ENCODE measurements at places on chromosomes 6 and 20.

DNA sequence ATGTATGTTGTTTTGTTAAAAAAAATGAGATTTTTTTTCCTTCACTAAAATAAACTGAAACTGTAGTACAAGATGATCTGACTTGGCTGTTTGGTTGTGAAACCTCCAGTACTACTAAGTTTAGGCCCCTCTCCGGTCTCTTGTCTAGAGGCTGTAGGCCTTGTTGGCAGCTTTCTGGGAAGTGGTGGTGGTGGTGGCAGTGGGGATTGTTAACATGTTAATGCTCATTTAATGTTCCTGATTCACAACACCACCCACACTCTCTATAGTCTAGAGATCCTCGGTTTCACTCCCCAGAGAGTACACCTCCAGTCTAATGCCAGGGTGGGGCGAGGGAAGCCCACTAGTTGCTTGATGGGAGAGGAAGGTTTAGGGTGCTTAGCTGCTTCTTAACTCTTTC lies 24.1 kb downstream of the STK4 start:
- no peak for DNase-seq

GRCh38 chr6:39051399-39052122 lies 3.0 kb downstream of the GLP1R start:
- DNase-seq, result no peak

- DNase-seq, result no peak
These were observed 209.4 kb upstream of the JAG1 start for GRCh38 chr20:10883166-10883565.

DNA sequence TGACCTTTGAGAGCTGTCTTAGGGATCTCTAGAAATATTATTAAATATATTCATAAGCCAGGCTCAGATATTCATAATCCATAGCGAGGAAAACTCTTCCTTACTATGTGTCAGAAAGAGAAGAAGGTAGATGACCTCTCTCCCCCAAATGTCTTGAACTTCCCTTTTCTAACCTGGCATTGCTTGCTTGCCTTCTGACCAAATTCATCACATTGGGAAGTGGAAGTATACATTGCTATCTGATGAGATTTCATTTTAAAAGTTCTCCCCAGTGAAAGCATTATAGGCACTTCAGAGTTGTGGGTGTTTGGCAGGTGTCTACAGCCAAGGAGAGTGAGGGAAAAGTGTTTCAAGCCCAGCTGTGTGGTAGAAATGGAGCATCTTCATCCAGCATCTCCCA lies 197.3 kb downstream of the ZFAND3 start:
- no peak for DNase-seq

GRCh38 chr20:33165416-33166055 lies 2.4 kb upstream of the BPIFA2 start:
- no peak for DNase-seq

- no peak for DNase-seq
These were observed 898.2 kb upstream of the MAP3K7 start for GRCh38 chr6:91485047-91485446.

- no peak for DNase-seq
These were observed 25.5 kb upstream of the DST start for GRCh38 chr6:56668158-56668557.

GRCh38 chr6:155123520-155123919 lies 128.4 kb downstream of the TIAM2 start:
- DNase-seq, result no peak

DNA sequence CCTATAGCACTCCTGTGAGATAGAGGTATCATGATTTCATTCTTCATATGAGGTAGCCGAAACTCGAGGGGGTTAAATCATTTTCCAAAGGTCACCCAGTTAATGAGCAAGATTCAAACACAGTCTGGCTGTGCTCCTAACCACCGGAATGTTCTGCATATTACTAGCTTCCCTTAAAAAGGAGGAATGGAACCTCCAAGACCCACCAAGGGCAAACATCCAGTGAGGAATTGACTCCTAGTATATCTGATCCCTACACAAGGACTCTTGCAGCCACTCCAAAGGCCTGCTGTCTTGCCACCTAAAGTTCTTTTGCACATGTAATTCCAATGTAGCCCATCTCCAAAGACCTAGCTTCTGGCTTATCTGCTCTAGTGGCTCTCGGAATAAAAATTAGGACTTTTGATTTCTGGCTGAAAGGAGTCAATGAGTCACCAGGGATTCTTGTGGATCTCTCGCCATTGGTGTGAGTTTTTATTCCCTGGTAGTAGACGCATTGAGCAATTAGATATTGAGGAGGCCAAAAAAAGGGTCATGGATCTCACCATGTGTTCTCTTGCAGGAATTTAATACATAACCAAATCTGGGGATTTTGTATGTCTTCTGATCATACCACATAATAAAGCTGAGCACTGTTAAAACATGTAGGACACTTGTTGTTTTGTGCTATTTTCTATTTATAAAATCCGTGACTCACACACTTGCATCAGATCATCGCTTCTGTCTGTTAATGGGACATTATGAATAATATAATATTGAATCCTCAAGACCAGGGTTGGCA lies 9.1 kb downstream of the BCAS1 start:
- DNase-seq, result no peak

DNA sequence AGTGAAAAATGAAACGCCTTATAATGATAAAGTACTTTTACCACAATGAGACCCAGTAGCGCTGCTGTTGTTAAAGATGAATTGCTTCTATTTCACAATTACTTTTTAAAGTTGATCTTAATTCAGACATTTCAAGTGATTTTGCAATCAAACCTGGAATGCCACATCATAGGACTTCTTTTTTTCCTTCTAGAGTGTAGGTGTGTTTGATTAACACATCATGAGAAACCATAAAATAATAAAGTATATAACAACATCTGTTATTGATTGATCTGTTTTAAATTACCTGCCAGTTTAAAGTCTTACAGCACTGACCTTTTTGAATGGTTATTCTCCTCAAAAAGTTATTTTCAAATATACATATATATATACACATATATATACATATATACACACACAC lies 38.6 kb downstream of the HEBP2 start:
- DNase-seq, result no peak

GRCh38 chr6:126738146-126738545 lies 380.3 kb upstream of the RSPO3 start:
- DNase-seq, result no peak

DNA sequence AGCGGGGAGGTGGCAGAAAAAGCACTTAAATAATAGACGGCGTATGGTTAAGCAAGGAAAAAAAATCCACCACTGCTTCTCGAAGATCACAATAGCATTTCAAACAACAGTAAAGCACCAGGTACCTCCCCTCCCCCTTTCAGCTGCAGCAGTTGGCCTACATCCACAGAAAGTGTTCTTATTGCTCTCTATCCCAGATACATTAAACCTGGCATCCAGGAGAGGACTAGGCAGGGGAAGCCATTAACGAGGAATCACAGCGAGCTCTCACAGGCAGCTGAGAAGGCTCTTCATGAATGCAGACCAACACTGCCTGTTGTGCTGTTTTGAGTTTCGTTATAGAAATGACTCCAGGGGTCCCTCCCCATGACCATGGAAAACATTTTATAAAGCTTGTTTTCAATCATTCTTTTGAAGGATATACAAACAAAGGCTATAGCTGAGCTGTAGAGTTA lies 11.8 kb downstream of the FYN start:
- DNase-seq, result no peak

DNA sequence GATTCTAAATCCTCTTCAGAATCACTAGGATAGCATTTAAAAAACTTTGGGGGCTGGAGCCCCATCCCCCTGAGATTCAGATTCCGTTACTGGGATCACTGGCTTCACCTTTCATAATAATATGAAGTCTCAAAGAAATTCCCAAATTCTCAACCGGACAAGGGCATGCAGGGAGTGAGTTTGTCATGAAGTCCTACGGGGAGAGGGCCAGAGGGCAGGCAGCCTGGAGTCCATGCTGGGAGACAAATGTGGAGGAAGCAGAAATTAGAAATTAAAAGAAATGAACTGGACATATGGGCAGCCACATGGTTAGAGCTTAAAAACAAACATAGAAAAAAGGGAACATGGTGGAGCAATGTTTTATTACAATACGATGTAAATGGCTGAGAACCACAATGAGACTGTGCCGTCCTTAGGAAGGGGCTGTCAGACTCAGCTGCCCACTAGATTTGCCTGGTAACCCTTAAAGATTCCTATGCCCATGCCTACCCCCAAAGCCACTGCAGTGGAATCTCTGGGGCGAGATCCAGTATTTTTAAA lies 142.6 kb downstream of the CEBPB start:
- DNase-seq, result no peak

DNA sequence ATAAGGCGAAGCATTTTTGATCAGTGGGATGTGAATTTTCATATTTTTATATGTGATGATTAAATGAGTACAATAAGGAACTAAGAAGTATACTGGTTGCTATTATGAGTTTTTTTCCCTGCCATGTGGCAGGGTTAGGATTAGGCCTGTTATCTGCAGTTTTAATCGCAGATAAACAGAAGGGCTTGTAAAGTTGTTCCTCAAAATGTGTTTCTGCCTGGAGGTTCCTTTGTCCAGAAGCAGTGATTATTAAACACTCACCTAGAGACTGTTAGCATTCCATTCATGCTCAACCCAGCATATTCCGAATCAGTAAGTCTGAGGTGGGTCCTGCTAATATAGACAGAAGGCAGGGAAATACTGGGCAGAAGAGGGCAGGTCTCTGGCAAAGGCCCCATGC lies 316.0 kb downstream of the CLIC5 start:
- DNase-seq, result no peak

GRCh38 chr20:33450867-33451266 lies 7.3 kb upstream of the SNTA1 start:
- DNase-seq, result no peak

- no peak for DNase-seq
These were observed 99.7 kb downstream of the TMEM170B start for GRCh38 chr6:11637266-11637665.

- DNase-seq, result no peak
These were observed 27.9 kb downstream of the GHRH start for GRCh38 chr20:37233548-37234253.

GRCh38 chr20:24868959-24869358 lies 80.1 kb upstream of the CST7 start:
- no peak for DNase-seq

- no peak for DNase-seq
These were observed 47.8 kb upstream of the TAGAP start for GRCh38 chr6:159092631-159093030.

DNA sequence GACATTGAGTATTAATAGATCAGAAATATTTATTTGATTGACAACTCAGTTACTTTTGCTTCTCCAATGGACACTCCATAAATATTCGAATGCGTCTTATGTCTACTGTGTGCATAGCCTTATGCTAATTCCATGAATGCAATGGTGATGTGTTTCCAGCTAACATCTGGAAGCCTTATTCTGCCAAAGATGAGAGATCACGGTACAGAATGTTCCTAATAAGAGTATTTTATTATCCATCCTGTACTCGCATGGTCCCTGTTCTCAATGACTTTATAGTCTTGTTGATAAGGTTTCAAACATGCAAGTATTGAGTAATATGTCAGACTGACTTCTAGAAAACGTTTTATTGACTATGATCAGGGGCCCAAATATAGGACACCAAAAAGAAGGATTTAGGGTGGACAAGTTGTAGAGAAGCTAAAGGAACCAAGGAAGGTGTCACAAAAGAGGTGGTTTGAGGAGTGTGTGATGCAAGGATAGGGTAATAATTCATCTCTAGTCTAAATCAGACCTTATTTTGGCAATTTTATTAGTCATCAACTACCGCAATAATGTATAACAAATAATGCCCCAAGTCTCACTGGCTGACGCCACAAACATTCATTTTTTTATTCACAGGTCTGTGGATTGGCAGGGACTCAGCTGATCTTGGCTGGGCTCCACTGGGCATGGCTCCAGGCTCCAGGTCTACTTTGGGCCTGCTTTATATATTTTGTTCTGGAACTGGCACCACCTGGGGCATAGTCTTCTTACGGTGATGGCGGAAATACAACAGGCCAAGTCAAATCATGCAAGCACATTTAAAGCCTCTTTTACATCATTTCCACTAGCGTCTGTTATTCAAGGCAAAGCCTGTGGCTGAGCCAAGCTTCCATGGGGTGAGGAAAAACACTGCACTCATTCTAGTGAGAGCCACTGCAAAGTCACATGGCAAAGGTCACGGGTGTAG lies 24.5 kb upstream of the CD83 start:
- no peak for DNase-seq

DNA sequence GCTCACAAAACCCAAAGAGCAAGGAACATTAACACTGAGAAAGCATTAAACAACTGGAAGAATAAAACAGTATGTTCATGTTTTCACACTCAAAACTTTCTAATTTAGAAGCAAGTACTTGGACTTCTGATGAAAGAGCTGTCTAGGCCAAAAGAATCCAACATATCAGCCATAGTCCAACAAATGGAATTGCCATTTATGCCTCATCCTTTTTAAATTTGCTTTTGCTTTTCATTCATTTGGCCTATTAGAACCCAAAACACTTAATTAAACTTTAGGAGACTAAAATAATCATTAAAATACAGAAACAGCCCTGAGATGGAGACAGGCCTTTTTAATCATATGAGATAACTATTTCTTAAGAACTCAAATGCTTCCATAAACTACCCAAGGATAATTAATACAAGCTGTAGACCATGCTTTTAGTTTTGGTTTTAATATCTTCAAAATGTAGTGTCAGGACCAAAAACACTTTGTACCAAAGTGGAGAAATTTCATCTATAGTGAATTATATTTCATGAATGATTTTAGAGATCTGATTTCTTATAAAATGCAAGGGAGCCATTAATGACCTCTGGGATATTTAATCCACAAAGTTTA lies 166.5 kb downstream of the KIF6 start:
- DNase-seq, result no peak

GRCh38 chr6:92024110-92024509 lies 1395.2 kb downstream of the EPHA7 start:
- DNase-seq, result no peak

- DNase-seq, result peak; percentile 71
These were observed 52.9 kb upstream of the BTN3A2 start for GRCh38 chr6:26312096-26312463.

DNA sequence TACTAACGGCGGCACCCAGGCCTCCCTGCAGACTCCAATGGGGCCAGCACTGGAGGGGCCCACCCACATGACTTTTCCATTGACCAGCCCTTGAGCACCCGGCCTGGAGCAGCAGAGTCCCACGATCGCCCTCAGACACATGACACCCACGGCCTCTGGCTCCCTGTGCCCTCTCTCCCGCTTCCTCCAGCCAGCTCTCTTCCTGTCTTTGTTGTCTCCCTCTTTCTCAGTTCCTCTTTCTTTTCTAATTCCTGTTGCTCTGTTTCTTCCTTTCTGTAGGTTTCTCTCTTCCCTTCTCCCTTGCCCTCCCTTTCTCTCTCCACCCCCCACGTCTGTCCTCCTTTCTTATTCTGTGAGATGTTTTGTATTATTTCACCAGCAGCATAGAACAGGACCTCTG lies 26.1 kb upstream of the FANCE start:
- no peak for DNase-seq

DNA sequence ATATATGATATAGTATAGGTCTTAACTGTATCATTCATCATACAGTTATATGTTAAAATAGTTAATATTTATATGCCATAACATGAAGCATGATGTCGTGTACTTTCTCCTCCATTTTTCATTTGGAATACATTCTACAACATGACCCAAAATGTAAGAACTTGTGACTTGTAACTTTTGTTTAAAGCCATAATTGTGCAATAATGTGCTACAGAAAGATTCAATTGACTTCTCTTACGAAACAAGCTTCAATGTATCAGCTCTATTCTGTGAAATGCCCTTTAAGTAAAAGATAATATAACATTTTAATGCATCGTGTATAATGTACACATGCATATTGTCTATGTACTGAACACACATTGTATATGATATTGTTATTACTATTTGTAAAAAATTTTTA lies 76.7 kb upstream of the FABP7 start:
- no peak for DNase-seq

Data from NCI-H1694 treated with DMSO at 0.1 percent for 48 hours (cell line).